ENCODE measurements at places on chromosomes 2 and 18.

DNA sequence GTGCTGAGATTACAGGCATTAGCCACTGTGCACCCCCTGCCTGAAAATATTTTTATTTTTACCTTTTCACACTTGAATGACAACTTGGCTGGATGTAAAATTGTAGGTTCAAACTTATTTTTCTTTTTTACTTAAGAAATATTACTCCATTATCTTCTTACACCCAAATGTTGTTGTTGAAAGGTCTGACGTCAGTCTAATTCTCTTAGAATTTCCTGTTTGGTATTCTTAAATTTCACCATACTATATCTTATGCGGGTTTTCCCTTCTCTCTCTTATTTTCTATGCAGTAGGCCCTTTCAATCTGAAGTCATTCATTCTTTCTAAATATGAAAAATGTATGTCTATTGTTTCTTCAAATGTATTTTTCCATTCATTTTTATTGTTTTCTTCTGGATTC is 29.1 kb upstream of the RAB11FIP5 start:
- DNase-seq: no peak

DNA sequence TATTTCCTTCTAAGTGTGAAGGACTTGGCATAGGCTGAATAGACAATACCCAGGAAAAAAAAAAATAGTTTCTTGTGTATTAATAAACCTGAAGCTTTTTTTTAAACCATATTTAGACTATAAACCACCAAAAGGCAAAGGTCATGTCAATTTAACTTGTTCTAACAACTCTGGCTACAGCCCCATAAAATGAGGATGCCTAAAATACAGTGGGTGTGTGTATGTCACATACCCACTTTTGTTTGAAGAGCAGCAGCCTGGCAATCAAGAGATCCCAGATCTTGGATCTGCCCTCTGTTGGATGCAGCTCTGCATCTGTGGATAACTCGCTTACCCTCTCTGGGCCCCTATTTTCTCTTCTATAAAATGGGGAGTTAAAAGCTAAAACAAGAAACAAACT is 65.4 kb downstream of the SATB2 start:
- no peak for DNase-seq

DNA sequence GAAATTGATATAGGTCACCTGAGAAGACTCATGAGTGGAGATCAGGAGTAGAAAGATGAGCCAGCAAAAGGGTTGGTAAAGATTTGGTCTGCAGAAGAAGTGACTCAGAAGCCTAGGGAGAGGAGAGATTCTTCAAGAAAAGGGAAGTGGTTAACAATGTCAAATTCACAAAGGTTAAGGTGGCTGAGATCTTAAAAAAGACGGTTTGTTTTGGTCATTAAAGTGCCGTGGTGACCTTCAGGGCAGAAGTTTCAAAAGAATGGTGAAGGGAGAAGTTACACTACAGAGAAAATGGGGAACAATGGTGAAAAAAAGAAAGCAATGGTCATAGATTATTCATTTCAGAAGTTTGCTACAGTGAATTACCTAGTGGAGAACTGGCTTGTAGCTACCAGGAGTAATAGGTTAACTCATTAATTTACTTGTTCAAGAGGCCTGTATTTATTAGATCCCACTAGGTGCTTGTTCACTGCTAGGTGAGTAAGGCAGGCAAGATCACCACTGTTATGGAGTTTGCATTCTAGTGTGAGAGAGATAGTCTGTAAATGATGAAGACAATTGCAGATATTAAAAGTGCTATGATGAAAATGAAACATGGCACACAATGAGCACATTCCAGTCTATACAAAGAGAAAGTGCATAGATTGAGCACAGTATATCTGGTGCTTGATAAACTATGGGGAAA is 43.0 kb downstream of the FBXO48 start:
- DNase-seq: no peak

DNA sequence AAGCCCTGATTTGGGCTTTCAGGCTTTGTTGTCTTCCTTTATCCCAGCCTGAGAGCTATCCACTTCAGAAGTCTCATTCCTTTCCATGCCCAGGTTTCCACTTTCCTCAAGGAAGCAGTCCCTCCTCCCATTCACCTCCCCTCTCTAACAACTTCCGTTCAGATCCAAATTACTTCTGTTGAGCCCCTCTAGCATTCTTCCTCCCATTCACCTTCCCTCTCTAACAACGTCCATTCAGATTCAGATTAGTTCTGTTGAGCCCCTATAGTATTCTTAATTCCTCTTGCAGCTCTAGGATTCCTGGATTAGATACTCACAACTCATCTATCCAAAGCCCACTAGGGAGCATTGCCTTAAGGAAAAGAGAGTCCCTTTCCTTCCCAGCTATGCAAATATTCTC is 216.8 kb downstream of the RAD51AP2 start:
- no peak for DNase-seq

DNA sequence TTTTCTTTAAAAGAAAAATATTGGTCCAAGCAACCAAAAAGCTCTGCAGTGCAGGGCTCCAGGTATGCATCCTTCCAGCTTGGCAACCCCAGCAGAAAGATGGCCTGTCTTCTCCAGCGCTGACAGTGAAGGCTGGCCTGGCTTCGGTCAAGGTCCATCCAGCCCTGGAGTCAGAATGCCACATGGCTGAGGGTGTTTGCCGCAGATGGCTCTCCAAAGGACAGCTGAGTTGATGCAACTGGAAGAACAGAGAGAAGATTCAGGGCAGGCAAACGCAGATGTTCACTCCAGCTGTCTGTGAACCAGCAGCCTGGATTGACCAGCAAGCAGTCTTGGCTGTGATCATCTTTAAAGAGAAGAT is 51.4 kb downstream of the MARCO start:
- no peak for DNase-seq

DNA sequence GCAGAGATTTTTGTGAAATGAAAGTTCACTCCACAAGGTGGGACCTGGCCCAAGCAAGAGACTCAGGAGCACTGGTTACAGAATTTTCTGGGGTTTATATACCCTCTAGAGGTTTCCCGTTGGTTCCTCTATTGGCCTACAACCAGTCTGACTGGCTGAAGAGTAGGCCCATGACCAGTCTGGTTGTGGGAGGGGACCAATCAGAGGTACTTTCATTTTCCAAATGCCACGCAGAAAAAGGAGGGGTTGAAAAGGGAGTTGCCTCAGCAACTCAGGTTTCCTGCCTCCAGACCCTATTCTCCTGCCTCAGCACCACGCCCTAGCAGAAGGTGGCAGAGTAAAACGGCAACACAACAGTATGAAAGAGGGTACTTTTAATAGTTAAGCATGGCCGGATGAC is 98.4 kb downstream of the COLEC12 start:
- DNase-seq: no peak

DNA sequence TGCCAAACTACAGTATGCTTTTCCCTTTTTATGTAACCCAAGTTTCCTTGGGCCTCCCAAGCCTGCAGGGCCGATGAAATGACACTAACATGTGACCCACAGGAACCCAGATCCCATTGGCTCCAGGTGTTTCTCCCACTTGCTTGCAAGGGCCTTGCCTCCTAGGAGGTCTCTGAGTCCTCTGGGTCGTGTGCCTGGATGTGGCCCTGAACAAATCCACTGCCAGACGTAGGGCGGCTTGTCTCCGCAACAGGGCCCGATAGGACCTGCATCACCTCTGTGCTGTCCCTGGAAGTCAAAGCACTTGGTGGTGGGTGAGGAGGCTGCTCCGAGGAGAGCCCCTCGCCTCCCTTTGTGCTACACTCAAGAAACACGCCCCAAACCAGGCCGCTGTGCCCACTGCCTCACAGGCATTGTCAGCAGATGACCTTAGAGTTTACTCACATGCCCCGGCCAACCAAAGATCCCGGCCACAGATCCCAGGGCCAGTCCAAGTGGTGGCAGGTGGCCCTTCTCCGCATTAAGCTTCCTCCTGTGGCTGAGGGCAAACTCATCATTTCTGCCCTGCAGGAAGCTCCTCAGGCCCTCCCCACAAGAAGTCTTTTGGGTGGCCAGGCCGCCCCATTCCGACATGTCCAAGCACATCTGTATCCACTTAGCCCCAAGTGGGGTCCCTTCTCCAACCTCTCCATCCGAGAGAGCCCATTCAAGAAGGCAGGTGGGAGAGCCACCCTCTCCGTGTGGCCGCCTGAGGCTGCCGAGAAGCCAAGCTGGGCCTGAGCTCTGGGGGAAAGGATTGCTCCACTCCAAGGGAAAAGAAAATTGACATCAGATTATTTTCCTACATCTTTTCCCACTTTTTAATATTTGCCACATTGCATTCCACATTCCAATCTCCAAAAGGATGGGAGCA is 76.7 kb downstream of the GFPT1 start:
- no peak for DNase-seq

GRCh38 chr2:13669607-13670006 is 952.9 kb downstream of the TRIB2 start:
- DNase-seq: no peak

DNA sequence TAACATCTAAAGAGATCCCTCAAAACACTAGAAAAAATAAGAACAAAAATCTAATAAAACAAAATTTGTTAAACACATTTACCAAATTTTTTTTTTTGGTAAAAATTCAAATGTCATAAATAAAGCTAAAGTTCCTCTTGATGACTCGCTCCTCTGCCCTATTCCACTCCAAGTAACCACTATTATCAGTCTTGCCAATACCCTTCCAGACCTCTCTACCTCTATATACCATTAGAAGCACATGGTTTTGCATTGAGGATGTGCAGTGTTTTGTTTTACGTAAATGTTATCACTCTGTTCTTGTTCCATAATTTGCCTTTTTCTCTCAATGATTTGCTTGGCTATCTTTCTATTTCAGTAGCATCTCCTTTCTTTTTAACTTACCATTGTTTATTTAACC is 10.9 kb downstream of the IL1B start:
- no peak for DNase-seq

DNA sequence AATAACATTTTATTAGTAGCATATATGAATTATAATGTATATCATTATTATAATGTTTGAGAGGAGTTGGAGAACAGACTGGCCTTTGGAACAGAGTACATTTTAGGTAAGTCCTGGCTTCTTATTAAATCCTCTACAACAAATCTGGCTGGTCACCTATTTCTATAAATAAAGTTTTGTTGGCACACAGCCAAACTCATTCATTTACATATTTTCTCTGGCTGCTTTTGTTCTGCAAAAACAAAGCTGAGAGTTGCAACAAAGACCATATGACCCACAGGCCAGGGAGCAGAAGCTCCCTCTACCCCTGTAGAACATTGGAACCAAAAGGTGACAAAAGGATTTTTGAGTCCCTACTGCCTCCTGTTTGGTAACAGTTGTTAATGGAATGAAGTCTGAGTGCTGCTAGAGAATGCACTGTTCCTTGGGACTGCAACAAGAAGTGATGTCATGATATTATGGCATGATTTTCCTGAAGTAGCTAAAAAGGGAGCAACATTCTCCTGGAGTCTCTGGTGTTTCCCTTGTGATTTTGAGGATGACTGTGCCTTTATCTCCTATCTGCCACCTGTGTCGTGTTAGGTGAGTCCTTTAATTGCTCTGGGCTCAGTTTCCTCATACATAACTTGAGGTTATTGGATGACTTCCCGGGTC is 22.0 kb upstream of the SP9 start:
- peak; percentile 15 for DNase-seq

GRCh38 chr18:70431203-70431624 is 142.4 kb downstream of the SOCS6 start:
- DNase-seq: no peak

DNA sequence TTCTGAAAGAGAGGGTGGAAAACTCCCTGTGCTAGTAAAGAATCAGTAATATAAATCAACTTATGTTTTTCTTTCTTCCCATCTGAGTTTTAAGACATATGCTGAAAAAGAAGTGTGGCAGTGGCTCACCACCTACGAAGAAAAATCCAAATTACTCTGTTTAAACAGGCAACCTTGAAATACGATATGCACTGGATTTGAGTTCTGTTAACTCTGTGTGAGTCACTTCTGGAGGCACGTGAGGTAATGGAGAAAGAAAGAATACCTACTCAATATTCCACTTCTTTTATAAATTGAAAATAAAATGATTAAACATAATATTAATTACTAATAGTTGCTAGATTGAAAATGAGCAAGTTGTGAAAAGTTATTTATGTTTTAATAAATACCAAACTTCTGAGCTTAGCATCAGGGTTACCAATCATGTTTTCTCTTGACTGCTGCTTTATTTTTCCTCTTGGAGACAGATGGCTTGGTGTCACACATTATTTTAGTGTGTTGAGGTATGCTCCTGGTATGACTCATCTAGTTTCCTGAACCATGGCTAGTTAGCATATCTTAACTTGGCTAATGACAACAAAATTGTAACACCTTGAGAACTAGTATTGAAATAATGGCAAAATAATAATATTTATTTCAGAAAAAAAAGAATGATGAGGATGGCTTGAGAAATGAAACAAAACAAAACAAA is 1705.5 kb upstream of the PIK3C3 start:
- DNase-seq: no peak

DNA sequence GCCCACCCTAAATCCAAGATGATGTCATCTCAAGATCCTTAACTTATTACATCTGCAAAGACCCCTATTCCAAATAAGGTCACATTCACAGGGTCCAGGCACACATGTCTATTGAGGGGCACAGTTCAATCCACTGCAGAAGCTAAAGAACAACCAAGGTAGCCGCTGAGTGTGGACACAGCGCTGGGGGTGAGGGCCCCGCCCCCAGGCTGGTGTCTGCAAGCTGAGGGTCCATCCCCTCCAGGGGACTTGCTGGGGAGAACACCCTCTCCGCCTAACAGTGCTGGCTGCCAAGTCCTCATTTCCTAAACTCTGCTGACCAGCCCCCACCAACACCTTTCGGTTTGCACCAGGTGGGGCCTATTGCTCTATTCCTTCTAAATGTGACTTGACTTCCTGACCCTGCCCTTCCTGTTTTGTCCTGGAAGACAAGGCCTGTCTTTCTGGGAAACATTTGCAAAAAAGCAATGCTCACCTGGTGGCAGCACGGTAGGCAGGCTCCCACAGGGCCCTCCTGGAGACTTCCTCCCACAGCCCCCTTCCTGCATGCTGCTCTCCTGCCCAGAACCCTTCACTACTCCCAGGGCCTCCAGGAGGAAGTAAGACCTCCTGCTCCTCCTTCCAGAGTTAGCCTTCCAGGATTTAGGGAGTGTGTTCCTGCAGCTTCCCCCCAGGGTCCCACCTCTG is 24.4 kb upstream of the TEX44 start:
- DNase-seq: no peak

- DNase-seq: no peak
These were observed 75.0 kb downstream of the SLC66A2 start for GRCh38 chr18:79876497-79876896.

DNA sequence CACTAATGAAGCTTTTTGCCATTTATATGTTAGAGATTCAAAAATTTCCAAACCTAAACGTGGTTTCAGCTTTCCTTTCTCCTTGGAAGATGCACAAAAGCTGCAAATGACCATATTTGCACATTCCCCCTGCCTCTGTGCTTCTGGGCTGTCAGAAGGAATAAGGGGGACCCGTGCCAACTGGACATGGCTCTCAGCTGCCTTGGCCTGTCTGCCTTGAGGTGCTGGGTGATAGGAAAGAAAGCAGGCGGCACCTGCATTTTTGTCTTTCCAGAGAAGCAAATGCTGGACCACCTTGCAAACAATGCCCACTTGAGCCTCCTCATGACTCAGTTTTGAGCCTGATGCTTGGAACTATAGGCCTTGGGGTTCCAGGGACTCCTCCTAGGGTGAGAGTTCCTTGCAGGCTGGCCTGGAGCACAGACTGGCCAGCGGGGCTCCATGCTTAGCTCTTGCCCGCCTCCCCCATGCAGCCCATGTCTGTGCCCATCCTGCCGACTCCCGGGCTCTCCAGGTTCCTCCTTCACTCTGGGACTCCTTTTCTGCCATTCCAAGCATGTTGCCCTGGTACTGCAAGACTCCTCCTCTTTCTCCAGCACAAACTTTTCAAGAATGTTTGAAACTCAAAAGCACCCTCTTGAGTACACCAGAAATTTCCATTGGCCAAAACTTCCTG is 109.0 kb upstream of the EPAS1 start:
- no peak for DNase-seq

Measured in hindlimb muscle (tissue), 1 donor.